ENCODE measurements at places on chromosomes 3 and 15.

DNA sequence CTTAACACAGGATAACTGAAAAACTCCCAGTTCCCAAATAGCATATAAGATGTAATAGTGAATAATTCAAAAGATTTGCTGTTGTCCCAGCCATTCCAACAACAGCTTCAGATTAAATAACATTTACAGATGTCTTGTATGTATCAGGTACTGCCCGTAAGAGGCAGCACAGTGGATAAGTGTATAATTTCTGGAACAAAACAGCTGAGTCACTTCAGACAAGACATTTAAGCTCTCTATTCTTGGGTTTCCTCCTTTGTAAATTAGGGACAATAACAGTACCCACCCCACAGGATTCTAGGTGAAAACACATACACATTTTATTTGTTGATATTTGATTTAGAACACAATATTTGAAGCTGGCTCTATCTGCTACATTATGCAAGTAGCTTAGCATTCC lies 2.6 kb upstream of the WWTR1 start:
- no peak for DNase-seq

DNA sequence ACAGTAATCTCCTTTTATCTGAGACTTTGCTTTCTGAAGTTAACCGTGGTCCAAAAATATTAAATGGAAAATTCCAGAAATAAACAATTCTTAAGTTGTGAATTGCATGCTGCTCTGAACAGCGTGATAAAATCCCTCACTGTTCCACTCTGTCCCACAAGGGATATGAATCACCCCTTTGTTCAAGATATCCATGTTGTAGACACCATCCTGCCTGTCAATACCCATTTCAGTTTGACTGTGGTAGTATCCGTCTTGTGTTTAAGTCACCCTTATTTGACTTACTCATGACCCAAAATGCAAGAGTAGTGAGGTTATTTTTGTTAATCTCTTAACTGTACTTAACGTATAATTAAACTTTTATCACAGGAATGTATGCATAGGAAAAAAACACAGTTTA lies 435.0 kb downstream of the SHQ1 start:
- no peak for DNase-seq

DNA sequence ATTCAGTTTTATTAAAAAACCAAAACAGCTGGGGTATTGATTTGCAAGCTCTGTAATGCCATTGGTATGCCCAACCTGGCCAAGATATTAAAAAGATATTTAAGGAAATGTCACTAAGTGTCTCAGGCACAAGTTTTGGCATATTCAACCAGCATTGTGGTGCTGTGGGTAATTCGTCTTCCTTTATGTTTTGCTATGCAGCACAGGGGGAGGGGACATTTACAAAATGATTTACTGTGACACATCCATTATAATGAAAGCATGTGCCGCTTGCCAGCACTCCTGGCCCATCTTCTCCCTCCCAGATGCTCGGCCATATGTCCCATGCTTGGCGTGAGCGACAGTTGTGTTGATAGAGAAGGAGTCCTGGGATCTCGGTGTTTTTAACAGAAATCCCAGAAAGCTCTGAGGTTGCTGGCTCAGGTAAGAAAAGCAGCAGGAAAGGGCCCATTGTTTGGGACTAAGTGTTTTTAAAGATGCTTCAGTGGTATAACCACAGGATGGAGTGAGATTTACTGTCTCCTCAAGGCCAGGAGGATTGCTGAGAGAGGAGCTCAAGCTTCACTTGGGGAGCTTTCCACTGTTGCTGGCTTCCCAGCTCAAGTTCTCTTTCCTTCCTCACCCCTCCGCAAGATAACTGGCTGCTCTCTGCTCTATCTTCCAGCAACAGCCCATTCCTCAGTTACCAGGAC lies 158.2 kb upstream of the TSC22D2 start:
- no peak for DNase-seq

- DNase-seq, result no peak
Observed at GRCh38 chr3:115862099-115862498, 238.8 kb downstream of the GAP43 start.

DNA sequence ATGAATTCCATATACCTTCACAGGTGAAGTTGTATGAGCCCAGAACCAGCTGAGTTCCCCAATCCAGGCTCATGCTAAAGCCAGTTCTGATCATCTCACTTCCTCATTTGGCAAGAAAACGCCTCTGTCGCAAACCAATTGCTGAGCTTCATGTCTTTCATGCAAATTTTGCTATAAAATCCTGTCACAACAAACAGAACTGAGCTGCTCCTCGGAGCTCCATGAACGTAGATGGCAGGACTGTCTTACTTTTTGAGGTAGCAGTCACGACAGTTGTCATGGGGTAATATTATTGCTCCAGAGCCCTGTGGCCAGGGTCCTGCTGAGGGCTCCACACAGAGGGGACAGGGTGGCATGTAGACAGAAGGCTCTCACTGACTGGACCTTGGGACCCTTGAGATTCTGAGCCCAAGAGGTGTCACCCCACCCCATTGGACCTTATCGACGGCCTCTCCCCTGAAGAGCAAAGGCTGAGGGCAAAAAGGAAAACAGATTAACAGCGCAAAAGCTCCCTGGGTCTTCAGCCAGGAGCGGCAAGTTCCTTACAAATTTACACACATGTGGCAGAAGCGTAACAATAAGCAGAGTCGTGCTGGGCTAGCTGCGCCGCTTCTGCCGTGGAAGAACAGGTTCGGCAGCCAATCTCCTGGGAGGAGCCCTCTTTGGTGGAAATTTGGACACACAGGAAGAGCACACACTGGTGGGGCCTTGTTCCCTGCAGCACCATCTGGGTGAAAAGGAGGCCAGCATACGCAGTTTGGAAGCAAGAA lies 249.2 kb downstream of the OPA1 start:
- no peak for DNase-seq

- DNase-seq, result peak; percentile 98
Observed at GRCh38 chr3:101573449-101574387, at the start of gene PCNP. TSS of gene PCNP (plus strand) at chr3:101574180. CDS start at chr3:101574216, 36 bp downstream.

DNA sequence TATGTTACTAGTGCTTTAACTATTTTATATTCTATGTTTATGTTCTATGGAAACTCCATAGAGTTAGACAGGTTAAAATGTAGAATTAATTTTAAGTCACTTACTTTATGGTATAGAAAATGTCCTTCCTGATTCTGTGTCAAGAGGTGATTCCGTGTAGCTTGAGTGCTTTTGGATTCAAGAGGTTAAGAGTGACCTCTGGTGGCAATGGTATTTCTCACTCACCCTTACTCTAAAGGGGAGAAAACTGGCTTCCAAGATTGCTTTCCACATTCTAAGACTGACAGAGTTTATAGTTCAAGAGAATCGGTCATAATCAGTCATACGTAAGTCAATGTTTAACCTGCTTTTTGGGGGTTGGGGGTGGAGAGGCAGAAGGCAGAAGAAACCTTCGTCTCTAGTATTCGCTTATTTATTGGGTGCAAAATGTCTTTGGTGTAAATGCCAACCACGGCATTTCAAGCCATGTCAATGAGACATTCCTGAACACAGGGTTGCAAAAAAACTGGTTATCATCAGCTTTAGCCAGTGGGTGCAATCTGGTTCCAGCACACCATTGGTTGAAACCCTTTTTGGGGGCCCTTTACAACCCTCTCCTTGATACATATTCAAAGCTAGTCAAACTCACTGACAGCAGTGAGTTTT lies 92.0 kb upstream of the VGLL3 start:
- DNase-seq, result no peak

DNA sequence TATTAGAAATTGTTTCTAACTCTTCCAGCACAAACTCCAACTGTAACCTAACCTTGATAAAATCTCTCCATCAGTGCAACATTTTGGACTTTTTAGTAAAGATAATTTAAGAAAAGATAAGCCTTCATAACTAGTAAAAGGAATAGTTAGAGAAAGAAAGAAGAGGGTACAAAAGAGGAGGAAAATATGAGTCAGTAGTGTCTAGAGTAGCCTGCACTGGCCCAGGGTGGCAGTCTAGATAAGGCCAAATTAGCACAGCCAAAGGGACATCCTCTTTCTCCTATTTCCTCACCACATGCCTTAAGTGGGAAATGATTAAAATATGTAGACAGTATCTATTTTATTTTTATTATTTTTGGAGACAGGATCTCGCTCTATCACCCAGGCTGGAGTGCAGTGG lies 3.7 kb downstream of the PROS1 start:
- DNase-seq, result no peak

DNA sequence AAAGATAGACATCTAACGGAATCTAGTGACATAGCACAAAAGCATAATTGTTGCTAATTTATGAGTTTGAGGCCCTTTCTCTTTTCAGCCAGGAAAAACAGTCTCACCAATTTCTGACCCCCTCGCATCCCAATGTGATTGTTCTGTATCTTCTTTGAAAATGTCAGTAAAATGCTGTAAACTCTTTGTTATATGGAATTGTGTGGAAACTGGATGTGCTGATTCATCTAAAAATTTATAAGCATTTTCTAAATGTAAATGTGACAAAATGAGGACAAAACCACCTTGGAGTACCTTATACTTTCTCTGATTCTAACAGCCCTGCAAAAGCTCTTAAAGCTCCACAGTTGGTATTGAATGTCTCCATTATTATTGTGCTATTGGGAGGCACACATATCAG lies 70.9 kb upstream of the MME start:
- no peak for DNase-seq

- DNase-seq, result no peak
Observed at GRCh38 chr15:82139823-82140268, 94.0 kb upstream of the MEX3B start.

All from naive thymus-derived CD4-positive, alpha-beta T cell (primary cell).